Neural progenitor cell (in vitro differentiated cells): ENCODE measurements at places on chromosomes 11 and 22. TPM values are rescaled to one million over a fixed set of nuclear protein-coding genes. Genes with fewer than 3 reads are reported as not detected.

The CFAP68 gene
- total RNA-seq = 28.6 and 46.7 TPM in 2 replicates

The ZC3H12C gene
- total RNA-seq = 28.8 and 31.8 TPM in 2 replicates

The HBB gene
- total RNA-seq = not detected in 2 replicates

DNA sequence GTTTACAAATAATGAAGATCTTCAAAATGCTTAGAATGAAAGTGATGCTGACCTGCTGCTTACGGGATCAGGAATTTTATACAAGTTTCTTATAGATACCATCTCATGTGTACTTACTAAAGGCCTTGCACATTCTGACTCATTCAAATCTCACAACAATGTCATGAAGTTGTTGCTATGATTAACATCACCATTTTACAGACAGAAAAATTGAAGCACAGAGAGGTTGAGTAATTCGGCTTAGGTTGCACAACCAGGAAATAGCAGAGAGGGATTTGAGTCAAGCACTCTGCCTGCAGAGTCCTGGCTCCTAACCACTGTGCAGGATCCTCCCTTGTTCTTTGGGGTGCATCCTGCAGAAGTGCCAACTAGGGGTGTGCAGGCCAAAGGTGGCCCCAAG, 471.9 kb downstream of the MIAT start:
- no peak overlapping the region for H3K4me3 ChIP-seq
- H3K27ac ChIP-seq = no peak overlapping the region
- H3K27me3 ChIP-seq = no peaks in the 10 kb centered on the region

DNA sequence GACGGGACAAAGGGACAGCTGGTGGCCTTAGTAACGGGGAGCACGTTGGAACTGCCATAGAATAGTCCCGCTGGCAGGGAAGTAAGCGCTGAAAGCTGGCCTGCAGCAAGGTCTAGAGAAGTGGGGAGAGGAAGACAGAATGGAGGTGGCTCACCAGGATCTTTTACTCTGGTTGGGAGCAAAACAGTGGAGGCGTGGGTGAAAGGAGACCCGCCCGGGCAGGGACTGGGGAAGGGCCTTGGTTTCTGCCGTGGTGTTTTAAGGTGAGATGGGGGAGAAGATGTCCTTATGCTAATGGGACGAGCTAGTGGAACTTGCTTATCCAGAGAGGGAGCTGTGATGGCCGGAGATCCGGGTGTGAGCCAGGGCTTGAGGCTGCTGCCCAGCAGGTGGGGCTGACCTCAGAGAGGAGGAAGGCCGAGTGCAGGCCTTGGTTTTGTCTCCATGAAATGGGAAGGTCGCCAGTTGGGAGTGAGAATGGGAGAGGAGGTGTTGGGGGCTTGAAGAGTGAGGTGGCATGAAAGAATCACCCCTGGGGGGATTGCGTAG, 56.4 kb upstream of the CTTN start:
- no peak for DNase-seq
- no peaks in the 10 kb centered on the region for H3K4me1 ChIP-seq
- H3K27ac ChIP-seq = no peak overlapping the region

DNA sequence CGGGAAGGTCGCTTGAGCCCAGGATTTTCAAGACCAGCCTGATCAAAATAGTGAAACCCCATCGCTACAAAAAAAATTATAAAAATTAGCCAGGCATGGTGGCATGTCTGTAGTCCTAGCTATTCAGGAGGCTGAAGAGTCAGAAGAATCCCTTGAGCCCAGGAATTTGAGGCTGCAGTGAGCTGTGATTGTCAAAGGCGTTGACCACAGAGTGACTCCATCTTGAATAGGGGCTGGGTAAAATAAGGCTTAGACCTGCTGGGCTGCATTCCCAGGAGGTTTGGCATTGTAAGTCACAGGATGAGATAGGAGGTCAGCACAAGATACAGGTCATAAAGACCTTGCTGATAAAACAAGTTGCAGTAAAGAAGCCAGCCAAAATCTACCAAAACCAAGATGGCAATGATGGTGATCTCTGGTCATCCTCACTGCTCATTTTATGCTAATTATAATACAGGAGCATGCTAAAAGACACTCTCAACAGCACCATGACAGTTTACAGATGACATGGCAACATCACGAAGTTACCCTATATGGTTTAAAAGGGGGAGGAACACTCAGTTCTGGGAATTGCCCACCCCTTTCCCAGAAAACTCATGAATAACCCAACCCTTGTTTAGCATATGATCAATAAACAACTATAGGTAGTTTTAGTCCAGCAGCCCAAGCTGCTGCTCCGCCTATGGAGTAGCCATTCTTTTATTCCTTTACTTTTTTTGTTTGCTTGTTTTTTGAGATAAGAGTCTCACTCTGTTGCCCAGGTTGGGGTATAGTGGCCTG, 2.8 kb upstream of the RDX start:
- H3K27me3 ChIP-seq = no peaks in the 10 kb centered on the region
- H3K4me3 ChIP-seq = no peak overlapping the region
- no peak for DNase-seq
- peaks cover 18% of the 10 kb centered on the region for H3K4me1 ChIP-seq
- H3K36me3 ChIP-seq = no peaks in the 10 kb centered on the region
- no peak overlapping the region for H3K27ac ChIP-seq

- DNase-seq = no peak
- no peaks in the 10 kb centered on the region for H3K27me3 ChIP-seq
- no peak overlapping the region for H3K4me3 ChIP-seq
- H3K27ac ChIP-seq = no peak overlapping the region
Measured at GRCh38 chr11:31921081-31921480, 110.0 kb upstream of the PAX6 start.

DNA sequence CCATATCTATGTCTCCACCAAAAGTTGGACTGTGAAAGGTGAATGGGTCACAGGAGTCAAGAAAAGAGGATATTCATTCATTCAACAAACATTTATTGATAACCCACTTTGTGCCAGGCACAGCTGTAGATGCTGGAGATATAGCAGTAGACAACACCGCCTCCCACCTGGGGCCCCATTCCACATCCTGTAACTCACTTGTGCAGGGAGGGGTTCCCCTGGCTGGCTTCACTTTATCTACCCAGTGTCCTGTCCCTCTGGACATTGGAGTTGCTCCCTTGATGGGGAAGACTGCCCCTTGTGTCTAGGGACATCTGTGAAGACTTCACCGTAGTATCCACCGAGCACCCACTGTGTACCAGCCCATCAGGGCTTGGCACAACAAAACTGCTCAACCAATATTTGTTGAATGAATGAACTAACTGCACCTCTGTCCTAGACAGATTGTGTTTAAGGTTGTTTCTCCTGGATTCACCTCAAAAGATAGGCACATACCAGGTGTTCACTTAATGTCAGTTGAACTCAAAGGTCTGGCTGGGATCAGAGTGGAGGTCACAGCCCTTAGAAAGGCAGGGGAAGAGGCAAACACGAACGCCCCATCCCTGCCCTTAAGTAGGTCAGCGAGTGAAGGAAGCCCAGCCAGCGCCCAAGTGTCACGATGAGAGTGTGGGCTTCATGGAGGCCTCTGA, 1.4 kb upstream of the OVOL1 start:
- H3K27ac ChIP-seq = no peak overlapping the region
- H3K27me3 ChIP-seq = peaks cover 95% of the 10 kb centered on the region
- no peak overlapping the region for H3K4me3 ChIP-seq
- H3K4me1 ChIP-seq = peaks cover 15% of the 10 kb centered on the region
- H3K36me3 ChIP-seq = no peaks in the 10 kb centered on the region

GRCh38 chr11:78289552-78290292, 101.0 kb downstream of the USP35 start:
- H3K4me1 ChIP-seq = no peaks in the 10 kb centered on the region
- H3K36me3 ChIP-seq = no peaks in the 10 kb centered on the region
- no peak for DNase-seq
- H3K27ac ChIP-seq = no peak overlapping the region
- H3K27me3 ChIP-seq = no peaks in the 10 kb centered on the region

DNA sequence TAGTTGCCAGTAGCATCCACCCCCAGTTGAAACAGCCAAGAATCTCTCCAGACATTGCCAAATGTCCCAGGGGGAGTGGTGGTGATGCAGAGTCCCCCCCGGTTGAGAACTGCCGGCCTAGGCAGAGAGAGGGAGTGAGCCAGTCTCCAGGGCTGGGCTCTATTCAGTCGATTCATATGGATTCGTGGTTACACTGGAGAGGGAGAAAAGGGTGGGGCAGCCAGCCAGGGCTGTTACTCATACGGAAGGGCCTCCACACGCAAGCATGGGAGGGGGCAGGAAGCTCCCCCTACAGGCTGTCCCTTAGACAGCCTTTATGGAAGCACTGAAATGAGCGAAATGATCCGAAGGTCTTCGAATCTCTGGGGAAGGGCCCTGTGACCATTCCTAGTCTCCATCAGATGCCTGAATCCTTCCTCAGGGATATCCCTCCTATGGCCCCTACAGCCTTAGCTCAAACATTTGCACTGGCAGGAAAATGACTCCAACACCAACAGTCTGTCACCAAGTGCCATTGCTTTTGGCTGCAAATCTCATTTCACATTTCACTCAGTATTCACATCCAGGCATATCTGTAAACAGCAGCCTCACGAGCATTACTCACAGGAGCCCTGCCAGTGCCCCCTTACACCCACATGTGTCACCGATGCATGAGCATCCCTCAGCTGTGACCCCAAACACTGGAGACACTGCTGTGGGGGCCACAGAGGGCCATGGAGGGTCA, 18.4 kb upstream of the TLCD5 start:
- no peaks in the 10 kb centered on the region for H3K36me3 ChIP-seq
- peak; percentile 34 for DNase-seq
- no peaks in the 10 kb centered on the region for H3K27me3 ChIP-seq
- H3K4me1 ChIP-seq = peaks cover 11% of the 10 kb centered on the region

GRCh38 chr11:14673824-14674405, 30.3 kb downstream of the PDE3B start:
- H3K4me1 ChIP-seq = no peaks in the 10 kb centered on the region
- no peak overlapping the region for H3K4me3 ChIP-seq
- no peak for DNase-seq
- no peaks in the 10 kb centered on the region for H3K36me3 ChIP-seq
- no peaks in the 10 kb centered on the region for H3K27me3 ChIP-seq

GRCh38 chr11:2140411-2141400, 1.5 kb upstream of the IGF2 start:
- peaks cover 100% of the 10 kb centered on the region for H3K27me3 ChIP-seq
- H3K4me1 ChIP-seq = no peaks in the 10 kb centered on the region
- H3K4me3 ChIP-seq = peak overlapping the region; percentile 25
- DNase-seq = peak; percentile 71
- no peaks in the 10 kb centered on the region for H3K36me3 ChIP-seq

DNA sequence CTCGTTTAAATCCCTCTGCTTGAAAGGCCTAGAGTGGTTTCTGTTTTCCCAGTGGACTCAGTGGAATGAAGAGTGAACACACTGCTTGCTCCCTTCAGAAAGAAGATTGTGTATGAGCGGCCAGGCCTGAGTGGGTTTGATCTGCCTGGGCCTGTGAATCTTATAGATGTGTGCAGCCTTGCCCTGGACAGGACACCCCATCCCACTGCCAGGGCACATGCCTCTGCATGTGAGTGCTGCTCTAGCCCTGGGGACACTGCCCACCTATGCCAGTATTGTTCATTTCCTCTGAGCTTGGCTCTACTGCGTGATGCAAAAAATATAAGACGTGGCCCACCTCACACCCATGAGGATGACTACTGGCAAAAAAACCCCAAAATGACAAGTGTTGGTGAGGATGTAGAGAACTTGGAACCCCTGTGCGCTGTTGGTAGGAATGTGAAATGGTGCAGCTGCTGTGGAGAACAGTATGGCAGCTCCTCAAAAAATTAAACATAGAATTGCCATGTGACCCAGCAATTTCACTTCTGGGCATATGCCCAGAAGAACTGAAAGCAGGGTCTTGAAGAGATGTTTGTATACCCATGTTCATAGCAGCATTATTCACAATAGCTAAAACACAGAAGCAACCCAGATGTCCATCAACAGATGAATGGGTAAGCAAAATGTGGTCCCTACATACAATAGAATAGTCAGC, 27.3 kb upstream of the NECTIN1 start:
- peaks cover 25% of the 10 kb centered on the region for H3K4me1 ChIP-seq
- DNase-seq = no peak
- no peaks in the 10 kb centered on the region for H3K36me3 ChIP-seq
- H3K4me3 ChIP-seq = no peak overlapping the region
- no peak overlapping the region for H3K27ac ChIP-seq
- peaks cover 3% of the 10 kb centered on the region for H3K27me3 ChIP-seq

DNA sequence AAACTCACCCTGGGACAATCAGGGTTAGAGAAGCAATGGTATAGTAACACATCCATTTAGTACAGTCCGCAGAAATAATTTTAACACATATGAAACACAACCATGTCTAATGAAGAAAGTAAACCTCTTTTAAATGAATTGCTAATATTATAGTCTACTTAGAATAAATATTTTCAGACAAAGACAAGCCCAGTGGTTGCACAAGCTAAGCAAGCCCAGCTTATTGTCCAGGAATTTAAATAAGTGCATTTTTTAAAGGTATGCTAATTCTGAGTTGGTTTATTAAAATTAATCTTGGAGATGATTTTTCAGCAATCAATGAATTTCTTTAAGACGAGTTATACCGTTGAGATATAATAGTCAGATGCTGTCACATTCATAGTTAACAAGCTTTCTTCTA, 118.8 kb upstream of the BLID start:
- no peak for DNase-seq
- no peaks in the 10 kb centered on the region for H3K36me3 ChIP-seq
- H3K27ac ChIP-seq = no peak overlapping the region
- no peaks in the 10 kb centered on the region for H3K27me3 ChIP-seq
- H3K4me1 ChIP-seq = peaks cover 3% of the 10 kb centered on the region

GRCh38 chr11:13668957-13669521, 571 bp downstream of the FAR1 start:
- H3K4me3 ChIP-seq = peak overlapping the region; percentile 97
- H3K27me3 ChIP-seq = no peaks in the 10 kb centered on the region
- H3K27ac ChIP-seq = peak overlapping the region; percentile 80
- DNase-seq = no peak
- H3K4me1 ChIP-seq = peaks cover 25% of the 10 kb centered on the region
- H3K36me3 ChIP-seq = no peaks in the 10 kb centered on the region

DNA sequence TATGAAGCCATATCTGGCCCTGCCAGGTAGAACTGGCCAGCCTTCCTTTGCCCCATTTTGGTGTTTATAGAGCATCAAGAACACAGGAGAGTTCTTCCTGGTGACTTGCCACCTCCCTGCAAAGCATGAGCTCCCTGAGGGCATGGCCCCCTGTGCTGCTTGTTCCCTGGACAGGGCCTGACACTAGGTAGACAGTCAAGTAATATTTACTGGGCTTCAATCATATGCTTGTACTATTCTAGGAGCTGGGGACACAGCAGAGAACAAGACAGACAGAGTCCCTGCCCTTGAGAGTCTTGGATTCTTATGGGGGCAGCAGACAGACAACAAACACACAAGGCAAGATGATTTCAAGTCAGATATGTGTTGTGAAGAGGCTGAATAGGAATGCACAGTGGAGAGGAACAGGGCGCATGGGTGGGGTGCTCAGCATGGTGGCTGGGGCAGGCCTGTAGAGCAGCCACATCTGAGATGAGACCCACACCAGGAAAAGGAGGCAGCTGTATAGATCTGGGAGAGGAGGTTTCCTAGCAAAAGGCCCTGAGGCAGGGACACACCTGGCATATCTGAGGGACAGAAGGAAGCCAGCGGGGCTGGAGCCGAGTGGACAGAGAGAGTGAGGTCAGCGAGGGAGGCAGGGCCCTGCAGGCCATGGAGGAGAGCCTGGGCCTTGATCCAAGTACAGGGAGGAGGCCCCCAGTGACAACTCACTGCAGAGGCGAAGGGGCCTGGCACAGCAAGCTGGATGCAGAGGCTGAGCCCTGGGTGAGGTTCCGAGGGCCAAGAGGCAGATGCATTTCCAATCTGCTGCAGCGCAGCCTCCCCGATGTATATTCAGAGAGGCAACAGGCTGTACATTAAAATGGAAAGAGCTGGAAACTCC, 10.2 kb upstream of the CBX6 start:
- H3K36me3 ChIP-seq = no peaks in the 10 kb centered on the region
- no peak overlapping the region for H3K4me3 ChIP-seq

GRCh38 chr11:88886796-88887195, 179.0 kb downstream of the GRM5 start:
- H3K27ac ChIP-seq = no peak overlapping the region
- no peaks in the 10 kb centered on the region for H3K27me3 ChIP-seq
- peak; percentile 70 for DNase-seq
- no peaks in the 10 kb centered on the region for H3K4me1 ChIP-seq
- H3K36me3 ChIP-seq = no peaks in the 10 kb centered on the region
